ENCODE measurements at places on chromosomes 5 and 9. TPM values are rescaled to one million over a fixed set of nuclear protein-coding genes. Genes with fewer than 3 reads are reported as not detected.

GCNT4 gene
- 2.3 TPM for total RNA-seq

SELENOP gene
- total RNA-seq, result 703 TPM

NUTM2G gene
- total RNA-seq, result not detected

IFNA14 gene
- not detected for total RNA-seq

MLANA gene
- not detected for total RNA-seq

HACD4 gene
- 16.3 TPM for total RNA-seq

PRUNE2 gene
- 10.6 TPM for total RNA-seq

CDX1 gene
- 0.17 TPM for total RNA-seq

F12 gene
- not detected for total RNA-seq

LIFR gene
- total RNA-seq, result 29.8 TPM

UGT3A2 gene
- total RNA-seq, result not detected

FPGS gene
- 75.0 TPM for total RNA-seq

SLC4A9 gene
- not detected for total RNA-seq

TNC gene
- 85.3 TPM for total RNA-seq

ECM2 gene
- total RNA-seq, result 5.7 TPM

CCL27 gene
- 0.15 TPM for total RNA-seq

ZNF354C gene
- total RNA-seq, result 7.9 TPM

PITX1 gene
- 12.6 TPM for total RNA-seq

TPM2 gene
- total RNA-seq, result 967 TPM

DDX4 gene
- total RNA-seq, result not detected

SPINK7 gene
- not detected for total RNA-seq

SPACA9 gene
- 3.5 TPM for total RNA-seq

RC3H2 gene
- total RNA-seq, result 31.6 TPM

Data from smooth muscle cell of trachea (primary cell).